ENCODE measurements at places on chromosomes 1 and 21.

DNA sequence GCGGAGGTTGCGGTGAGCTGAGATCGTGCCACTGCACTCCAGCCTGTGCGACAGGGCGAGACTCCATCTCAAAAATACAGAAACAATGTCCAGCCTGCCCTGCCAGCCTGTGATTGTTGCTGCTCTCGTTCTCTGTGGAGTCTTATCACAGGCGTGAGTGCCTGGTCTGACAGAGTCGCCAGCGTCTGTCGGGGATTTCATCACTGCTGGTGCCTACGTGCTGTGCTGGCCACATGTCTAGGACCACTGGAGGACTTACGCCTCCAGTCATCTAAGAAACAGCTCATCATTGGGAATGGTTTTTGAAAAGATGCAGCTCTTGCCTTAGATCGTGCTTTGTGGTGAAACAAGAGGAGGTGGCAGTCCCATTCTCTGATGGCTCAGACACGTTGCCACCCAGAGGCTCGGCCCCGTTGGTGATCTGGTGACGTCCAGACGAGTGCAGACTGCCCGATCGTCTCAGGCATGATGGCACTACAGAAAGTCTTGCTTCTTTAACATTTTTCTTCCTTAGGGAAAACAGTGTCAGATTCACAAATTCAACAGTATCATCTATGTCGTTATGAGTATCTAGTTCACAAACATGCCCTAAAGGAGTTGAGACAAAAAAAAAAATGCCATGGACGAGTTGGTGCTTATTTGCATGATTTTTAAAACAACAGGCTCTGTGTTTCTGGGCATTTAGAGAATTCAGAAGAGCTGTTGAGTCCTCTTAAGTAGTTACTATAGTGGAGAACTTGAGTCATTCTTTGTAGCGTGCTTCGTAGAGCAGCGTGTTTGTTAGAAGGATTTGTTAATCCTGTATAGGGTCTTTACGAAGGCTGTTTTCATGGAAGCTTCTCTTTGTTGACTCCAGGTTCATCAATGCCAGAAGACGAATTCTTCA lies 47.5 kb downstream of the CBS start:
- no peak for DNase-seq

- DNase-seq = no peak
These were observed 5.3 kb upstream of the MAP3K7CL start for GRCh38 chr21:29125191-29125590.

GRCh38 chr1:235971020-235971419 lies 93.9 kb downstream of the NID1 start:
- no peak for DNase-seq

- no peak for DNase-seq
These were observed 30.3 kb downstream of the ZNF362 start for GRCh38 chr1:33286451-33287185.

- DNase-seq = no peak
These were observed 17.3 kb upstream of the PIGM start for GRCh38 chr1:160049101-160049500.

DNA sequence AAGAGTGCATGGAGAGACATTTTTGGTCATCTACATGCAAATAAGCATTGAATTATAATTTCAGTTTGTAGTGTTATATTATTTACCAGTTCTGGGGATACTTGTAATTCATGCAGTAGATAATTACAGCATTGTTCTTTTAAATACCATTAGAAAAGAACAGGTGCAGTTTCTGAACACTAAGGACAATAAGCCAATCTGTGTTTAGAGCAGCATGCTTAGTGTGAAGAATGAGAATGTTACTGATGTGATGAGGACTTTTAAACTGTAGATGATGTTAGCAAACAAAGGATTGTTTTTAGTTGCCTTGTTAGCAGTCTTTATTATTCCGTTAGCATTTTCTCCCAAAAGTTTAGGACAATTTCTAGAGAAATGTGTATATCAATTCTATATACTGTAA lies 348.3 kb downstream of the BRINP3 start:
- DNase-seq = no peak

DNA sequence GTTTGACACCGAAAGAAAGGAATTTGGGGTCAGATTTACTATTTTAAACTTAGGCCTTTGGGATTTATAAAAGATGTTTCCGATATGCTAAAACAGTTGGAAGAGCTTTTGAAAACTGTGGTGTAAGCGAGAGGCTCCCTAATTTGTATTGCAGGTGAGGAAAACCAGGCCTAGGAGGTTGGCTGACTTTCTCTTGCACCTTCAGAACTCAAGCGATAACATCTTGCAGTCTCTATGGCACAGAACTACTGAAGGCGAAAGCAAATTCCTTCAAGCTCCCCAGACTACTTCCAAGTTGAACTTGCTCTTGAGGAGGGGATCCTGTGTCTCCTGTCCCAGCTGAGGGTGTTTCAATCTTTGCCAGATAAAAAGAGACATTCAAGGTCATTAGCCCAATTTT lies 685.7 kb downstream of the ADGRL2 start:
- no peak for DNase-seq

- DNase-seq = no peak
These were observed 2.2 kb downstream of the ATP1A2 start for GRCh38 chr1:160117709-160118183.

DNA sequence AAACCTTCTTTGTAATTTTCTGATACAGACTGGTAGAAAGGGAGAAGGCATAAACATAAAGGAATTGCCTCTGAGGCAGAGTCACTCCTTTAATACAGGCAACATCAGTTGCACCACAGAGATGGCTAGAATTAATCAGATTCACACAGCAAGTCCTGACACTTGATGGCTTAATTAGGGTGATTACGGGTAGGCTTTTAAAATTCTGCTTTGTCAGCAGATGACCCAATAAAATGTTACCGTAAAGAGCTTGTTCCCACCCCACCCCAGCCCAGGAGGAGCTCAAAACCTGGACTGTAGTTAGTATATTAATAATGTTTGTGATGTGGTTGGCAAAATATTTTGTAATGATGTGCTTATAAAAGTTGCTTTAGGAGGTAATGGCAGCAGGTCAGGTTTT lies 9.3 kb upstream of the BTG3 start:
- DNase-seq = no peak

- DNase-seq = no peak
These were observed 34.3 kb upstream of the PDE9A start for GRCh38 chr21:42619166-42619565.

DNA sequence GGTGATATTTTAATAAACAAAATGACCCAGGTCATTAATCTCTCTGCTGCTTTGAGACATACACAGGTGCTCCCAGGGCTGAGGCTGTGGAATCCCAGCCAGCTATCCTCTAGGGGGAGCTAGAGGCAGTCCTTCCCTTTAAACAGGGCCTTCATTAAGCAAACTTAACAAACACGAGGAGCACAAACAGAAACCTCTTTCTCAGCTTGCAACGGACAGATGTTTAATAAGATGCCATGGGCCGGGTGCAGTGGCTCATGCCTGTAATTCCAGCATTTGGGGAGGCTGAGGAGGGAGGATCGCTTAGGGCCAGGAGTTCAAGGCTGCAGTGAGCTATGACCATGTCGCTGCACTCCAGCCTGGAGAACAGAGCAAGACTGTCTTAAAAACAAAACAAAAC lies 106.7 kb downstream of the HIVEP3 start:
- DNase-seq = peak; percentile 69

GRCh38 chr1:223133824-223134435 lies 9.1 kb downstream of the TLR5 start:
- DNase-seq = peak; percentile 73

- no peak for DNase-seq
These were observed 206.5 kb downstream of the ZP4 start for GRCh38 chr1:237684236-237684635.

DNA sequence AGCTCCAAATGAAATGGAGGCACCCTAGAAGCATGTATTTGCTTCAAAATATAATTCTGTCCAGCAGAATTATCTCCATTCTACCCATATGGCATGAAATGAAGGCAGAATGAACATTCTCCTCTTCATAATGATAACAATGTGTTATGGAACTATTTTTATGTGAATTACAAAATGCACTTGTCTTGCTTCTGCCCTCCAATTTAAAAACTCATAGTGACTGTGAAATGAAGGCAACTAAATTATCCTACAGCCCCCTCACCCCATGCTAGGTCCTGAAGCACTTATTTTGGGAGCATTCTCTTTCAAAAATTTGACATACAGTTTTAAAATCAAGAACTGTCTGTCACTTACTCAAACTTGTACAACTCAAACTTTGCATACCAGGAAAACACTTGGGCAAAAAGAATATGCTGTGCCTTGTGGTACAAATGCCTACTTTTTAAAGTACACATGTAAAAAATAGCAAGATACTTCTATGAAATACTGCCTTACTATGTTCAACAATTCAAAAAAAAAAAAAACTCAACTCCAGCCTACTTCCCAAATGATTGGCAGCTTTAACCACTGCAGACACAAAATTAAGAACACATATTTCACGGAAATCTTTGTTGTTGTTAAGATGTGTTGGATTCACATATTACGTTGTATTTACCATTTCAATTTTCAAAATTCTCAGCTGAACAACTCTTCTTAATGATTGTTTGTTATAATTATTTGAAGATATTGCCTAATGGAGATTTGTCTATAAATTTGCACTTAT lies 213.3 kb upstream of the NFIA start:
- no peak for DNase-seq

DNA sequence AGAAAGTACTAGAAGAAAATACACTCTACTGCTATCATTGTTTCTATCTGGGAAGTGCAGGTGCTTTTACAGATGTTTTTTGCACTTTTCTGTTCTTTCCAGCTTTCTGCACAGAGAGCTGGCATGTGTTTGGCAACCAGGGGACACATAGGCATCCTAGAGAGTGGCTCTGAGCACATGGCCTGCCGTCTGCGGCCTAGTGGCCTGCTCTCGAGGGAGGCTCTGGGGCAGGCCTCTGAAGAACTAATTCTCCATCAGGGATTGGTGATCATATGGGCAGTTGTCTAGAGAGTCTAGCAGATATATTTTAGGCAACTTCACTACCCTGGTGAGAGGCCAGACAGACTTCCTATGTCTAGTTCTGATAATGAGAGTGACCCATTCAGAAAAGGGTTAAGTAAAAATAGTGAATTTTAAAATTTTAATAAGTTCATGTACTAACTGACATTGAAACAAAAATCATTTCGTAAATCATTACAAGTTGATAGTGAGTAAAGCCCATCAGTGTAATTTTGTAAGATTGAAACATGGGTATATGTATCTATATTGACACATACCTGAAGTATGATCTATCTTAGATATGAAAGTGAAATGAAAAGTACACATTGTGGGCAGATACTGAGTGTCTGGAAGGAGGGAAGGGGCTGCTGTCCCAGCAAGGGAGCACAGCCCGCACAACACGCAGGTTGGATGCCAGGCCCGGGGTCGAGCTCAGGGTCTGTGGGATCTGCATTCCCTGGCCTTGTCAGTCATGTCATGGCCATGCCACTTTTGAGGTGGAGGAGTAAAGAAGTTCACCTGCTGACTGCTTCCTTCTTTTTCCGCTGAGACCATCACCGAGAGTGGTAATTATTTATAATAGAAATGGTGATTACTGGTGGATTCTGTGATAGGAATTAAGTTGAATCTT lies 79.8 kb downstream of the PCBP3 start:
- DNase-seq = no peak

DNA sequence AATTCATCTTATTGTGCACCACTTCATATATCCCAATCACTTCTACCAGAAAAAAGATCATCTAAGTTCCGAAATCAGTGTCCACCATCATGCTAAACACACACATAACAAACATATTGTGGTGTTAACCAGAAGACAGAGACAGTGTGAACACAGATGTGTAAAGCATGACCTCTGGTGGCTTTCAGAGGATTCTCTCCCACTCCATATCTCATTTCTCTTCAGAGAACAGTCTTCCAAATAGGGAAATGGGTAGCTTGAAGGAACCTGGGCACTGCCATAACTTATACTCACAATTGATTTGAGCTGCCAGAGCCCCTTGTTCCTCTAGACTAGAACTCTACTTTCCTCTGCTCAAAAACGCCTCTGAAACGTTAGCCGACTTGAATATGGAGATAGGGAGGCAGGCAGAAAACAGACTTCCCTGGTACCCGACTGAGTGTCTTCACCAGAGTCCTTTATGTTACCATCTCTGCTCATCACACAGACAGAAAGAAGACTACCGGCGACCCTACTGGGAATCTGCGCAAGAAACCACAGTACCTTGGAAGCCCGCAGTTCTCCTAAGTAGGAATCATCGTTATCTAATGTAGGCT lies 1.8 kb upstream of the ELAPOR1 start:
- DNase-seq = no peak

DNA sequence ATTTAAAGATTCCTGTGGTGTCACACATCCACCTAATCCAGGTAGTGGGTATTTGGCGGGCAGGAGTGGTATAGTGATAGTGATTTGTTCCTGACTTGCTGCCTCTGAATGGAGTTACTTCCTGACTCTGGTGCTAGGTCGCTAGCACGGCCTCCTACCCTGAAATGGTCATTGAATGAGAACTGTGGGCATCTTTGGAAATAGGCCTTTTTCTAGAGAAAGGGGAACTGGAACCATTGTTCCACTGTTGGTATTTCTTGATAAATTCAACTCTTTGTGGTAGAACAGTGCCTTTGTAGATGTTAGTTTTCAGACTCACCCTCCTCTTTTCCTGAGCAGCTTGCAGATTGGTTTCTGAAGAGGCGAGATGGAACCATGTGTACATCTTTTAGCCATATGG lies 1.5 kb downstream of the QSOX1 start:
- no peak for DNase-seq

GRCh38 chr1:54814571-54814970 lies 13.4 kb upstream of the TTC22 start:
- no peak for DNase-seq

GRCh38 chr1:76256289-76257223 lies 182.0 kb downstream of the ST6GALNAC3 start:
- no peak for DNase-seq

DNA sequence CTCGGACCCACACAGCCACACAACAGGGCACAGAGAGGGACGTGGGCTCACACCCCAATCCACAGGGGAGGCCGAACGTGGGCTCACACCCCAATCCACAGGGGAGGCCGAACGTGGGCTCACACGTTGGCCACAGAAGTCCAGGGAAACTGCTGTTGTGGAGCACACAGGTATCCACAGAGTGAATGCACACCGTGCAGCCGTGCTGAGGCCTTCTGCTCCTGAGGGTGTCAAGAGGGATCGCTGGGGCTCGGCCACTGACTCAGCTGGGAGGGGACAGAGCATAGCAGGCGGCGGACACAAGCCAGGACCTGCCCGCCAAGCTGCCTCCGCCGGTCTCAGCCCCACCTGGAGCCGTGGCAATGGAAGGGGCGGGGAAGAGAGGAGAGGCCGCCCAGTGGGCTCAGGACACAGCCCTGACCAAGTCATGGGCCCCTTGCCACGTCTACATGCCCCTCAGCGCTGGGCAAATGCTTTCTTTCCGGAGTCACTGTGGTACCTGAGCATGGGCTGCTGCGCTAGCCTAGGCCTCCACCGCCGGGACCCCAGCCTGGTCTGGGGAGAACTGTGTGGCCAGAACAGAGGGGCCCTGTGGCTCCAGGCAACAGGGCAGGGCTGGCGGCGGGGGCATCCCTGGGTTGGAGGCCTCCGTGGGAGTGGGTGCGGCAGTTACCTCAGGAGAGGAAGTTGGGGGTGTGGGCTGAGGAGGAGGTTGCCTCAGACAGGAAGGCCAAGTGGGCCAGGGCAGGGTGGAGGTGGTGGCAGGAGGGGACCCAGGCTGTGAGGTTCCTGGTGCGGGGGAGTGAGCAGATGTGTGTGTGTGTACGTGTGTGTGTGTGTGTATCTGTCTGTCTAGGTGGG lies 1.2 kb downstream of the SYTL1 start:
- peak; percentile 59 for DNase-seq

- peak; percentile 9 for DNase-seq
These were observed 34.5 kb downstream of the TYW3 start for GRCh38 chr1:74767490-74767889.

GRCh38 chr1:119882132-119883049 lies 13.9 kb downstream of the ADAM30 start:
- no peak for DNase-seq

GRCh38 chr1:108961198-108961597 lies 2.1 kb downstream of the CLCC1 start:
- DNase-seq = no peak
